ENCODE measurements at places on chromosomes 4 and X. TPM values are rescaled to one million over a fixed set of nuclear protein-coding genes. Genes with fewer than 3 reads are reported as not detected.

The ODAM gene
- not detected for total RNA-seq

The REPS2 gene
- 0.75 TPM for total RNA-seq

The XG gene
- total RNA-seq: 4.9 TPM

The TMSB15A gene
- total RNA-seq: 8.7 TPM

The GPR82 gene
- not detected for total RNA-seq

The RAI2 gene
- total RNA-seq: 0.66 TPM

The EOLA1 gene
- total RNA-seq: 14.9 TPM

The IL13RA1 gene
- total RNA-seq: 43.2 TPM

The TRMT10A gene
- 12.6 TPM for total RNA-seq

Measured in uterine smooth muscle cell (primary cell).